Stimulated activated CD8-positive, alpha-beta memory T cell treated with anti-CD3 and anti-CD28 coated beads, Interleukin-4, amount 100 ng/mL, for 4 hours (primary cell): ENCODE measurements at places on chromosomes 11 and 22.

- DNase-seq: no peak
Observed at GRCh38 chr11:106409671-106410070, 332.2 kb downstream of the AASDHPPT start.

DNA sequence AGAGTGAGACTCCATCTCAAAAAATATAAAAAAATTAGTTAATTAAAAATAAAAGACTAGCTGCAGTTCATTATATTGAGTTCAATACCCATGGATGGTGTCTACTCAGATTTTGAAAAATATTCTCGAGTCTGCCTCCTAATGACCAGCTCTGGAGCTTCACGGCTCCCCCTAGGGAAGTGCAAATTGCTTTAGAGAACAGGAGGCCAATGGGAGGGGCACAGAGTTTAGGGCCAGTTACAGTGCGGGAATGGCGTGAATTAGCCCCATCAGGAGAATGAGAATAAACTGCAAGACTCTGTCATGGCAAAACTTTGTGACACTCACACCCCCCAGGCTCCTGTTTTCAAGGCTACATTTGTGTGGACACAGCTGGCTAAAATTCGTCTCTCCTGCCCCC, 4.6 kb downstream of the FGF4 start:
- DNase-seq: no peak

DNA sequence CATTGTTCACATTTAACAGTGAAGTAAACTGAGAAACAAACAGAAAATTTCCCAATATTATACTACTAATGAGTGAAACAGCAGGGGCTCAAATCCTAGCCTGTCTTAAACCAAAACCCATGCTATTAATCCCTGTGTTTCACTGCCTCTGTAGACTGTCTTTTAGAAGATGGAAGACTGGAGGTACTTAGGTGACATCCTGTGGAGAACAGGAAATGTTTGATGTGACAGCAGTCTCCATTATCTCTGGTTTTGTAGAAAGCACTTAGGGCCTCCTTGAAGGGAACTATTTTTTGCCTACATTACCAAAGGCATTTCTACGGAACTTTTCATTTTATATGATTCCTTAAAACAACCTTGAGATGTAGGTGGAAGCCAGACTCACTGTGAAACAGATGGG, 288.1 kb upstream of the SORL1-AS1 start:
- DNase-seq: no peak

DNA sequence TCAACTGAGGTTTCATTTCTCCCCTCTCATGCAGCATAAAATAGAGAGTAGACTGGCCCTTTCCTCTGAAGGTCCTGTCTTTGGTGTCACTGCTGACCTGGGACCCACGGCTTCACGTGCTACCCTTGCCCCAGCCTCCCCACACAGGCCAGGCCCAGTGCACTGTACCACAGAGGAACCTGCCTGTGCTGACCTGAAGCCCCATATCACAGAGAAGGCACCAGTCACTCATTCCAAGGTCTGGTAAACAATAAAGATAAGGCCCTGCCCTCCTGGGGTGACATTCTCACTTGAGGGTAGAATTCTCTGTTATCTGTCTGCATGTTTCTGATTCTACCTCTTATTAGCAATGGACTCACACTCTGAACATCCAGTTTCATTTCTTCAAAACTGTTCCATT, 51.3 kb downstream of the RPL27A start:
- no peak for DNase-seq
